ENCODE measurements at places on chromosomes 6 and 20.

DNA sequence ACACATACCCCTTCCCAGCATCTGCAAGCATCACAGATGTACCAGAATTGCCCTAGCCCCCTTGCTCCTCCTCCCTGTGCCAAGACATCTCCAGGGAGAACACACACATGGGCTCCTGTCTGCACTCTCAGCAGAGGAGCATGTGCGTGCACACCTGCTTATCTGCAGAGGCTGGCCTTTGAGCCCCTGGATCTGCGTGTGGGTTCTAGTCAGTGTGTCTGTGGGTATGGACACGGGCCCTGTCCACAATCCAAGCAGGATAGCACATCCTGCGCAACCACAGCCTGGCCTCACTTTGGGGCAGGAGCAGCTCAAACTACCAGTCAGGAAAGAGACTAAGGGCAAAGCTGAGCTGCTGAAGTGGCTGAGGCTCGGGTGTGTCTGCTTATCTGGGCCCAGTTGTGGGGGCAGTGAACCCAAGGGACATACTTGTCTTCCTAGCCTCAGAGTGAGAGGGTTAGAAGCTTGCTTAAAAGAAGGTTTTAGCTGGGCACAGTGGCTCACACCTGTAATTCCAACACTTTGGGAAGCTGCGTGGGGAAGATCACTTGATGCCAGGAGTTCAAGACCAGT is 41.0 kb downstream of the HM13 start:
- DNase-seq, result no peak

GRCh38 chr6:80133020-80133419 is 26.5 kb downstream of the BCKDHB start:
- peak; percentile 71 for DNase-seq

DNA sequence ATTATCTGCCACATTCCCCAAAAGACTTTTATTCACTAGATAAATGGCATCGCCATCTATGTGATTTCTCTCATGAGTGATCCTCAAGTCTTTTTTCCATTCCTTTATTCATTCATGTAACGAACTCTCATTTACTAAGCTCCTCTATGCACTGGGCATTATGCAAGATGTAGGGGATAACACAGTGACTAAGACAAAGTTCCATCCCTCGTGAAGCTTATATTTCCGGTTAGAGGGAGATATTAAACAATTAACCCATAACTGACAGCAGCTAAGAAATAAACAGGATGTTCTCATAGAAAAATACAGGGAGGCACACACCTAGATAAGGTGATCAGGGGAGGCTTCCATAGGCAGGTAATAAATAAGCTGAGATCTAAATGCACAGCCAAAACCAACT is 17.2 kb upstream of the PREX1 start:
- DNase-seq, result no peak

DNA sequence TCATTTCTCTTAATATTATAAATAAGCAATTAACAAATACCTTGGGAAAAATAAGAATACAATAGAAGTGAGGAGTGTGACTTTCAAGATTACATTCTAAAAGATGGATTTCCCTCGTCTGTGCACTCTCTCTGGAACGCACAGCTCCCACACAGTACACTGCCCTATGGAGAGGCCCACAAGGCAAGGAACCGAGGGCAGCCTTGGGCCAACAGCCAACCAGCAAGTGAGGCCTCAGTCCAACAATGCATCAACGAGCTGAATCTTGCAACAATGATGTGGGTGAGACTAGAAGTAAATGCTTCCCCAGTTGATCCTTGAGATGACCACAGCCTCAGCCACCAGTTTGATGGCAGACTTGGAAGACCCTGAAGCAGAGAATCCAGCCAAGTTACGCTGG is 34.5 kb upstream of the AVP start:
- DNase-seq, result no peak

DNA sequence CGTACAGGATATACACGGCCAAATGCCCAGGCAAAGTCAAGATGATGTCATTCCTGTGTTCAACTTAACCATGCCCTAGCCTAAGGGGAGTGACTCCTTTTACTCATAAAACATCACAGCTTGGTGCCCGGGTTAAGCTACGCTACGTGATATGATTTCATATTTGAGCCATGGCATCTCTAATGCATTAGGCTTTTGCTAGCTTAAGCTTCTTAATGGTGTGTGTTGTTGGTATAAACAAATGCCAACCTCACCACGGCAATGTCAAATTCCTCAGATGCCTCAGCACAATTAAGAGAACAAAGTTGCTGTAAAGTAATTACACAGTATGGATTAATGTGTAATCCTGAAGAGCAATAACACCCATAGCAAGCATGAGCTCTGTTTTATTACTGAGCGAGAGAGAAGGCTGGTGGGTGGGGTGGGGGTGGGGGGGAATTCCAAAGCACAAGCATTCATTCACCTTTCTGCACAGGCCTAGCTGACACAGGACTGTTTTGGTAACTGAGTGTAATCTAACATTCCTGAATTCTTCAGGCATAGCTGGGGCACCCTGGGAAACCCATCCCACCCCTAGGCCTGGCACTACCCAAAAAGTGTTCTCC is 44.7 kb upstream of the CNKSR3 start:
- DNase-seq, result no peak

DNA sequence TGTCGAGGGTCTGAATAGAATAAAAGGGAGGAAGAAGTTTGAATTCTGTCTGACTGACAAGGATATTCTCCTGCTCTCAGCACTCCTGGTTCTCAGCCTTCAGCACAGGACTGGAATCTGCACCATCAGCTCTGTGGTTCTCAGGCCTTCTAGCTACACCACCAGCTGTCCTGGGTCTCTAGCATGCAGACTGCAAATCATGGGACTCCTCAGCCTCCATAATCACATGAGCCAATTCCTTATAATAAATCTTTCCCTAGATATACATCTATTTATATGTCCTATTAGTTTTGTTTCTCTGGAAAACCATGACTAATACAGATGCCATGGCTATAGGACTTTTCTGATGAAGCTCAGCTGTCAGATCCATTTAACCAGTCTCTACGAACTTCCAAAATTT is 132.8 kb upstream of the ECI2 start:
- no peak for DNase-seq
